ENCODE measurements at places on chromosomes 2 and 18.

GRCh38 chr2:102718387-102719316 lies 43.2 kb upstream of the TMEM182 start:
- DNase-seq: no peak

- no peak for DNase-seq
These were observed 16.1 kb downstream of the MROH2A start for GRCh38 chr2:233794128-233794658.

DNA sequence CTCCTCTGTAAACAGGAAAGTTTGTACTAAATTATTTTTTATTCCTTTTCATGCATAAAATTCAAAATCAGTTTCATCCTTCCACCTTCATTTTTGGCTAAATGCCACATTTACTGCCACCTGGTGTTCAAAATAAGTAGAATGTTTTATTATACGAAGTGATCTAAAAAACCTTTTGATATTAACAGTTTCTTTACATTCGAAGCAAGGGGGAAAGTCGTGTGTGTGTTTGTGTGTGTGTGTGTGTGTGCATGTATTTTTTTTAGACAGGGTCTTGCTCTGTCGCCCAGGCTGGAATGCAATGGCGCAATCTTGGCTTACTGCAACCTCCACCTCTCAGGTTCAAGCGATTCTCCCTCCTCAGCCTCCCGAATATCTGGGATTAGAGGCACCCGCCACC lies 9.0 kb upstream of the SCN9A start:
- DNase-seq: no peak

- no peak for DNase-seq
These were observed 18.7 kb downstream of the CABLES1 start for GRCh38 chr18:23154030-23154429.

GRCh38 chr2:240277073-240277806 lies 136.8 kb upstream of the OTOS start:
- no peak for DNase-seq

GRCh38 chr2:201830666-201831065 lies 24.3 kb downstream of the CDK15 start:
- no peak for DNase-seq

- DNase-seq: no peak
These were observed 228.1 kb downstream of the RBM43 start for GRCh38 chr2:151033271-151034248.

DNA sequence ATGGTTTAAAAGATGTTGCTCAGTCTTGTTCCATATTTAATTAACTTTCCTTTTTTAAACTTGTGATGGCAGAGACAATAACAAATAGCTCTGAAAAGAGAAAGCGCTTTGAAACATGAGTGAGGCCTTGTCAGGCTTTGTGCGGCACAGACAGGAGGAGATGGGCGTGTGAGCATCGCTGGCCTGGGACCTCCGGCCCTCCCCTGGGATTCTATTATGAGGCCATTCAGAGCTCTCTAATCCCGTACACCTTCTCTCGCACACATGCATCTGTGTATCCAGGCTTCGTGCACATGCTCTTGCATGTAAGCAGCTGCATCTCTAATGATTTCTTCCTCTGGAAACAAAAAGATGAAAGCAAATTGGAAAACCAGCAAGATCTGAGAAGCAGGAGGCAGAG lies 313.7 kb downstream of the ZNF521 start:
- DNase-seq: no peak

DNA sequence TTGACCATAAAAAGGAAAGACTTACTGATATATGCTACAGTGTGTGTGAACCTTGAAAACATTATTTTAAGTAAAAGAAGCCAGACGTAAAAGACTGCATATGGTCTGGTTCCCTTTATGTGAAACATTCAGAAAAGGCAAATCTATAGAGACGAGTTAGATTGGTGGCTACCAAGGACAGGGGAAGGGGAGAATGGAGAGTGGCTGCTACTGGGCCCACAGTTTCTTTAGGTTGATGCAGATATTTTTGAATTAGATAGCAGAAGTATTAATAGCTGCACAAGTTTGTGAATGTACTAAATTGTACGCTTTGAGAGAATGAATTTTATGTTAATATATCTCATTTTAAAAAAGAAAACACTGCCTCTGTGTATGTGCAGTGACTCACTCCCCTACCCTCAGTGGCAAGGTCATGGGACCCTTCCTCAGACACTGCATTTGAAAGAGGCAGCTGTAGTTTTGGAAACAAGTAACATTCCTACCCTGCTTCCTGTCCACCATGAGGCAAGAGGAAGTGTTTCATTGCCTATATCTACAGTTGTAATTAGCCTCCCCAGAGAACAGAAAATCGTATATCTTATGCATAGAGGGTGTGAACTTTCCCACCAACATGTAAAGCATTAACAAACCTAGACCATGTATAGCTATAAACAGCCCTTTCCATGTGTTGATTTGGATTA lies 29.8 kb upstream of the ARMC9 start:
- DNase-seq: no peak

DNA sequence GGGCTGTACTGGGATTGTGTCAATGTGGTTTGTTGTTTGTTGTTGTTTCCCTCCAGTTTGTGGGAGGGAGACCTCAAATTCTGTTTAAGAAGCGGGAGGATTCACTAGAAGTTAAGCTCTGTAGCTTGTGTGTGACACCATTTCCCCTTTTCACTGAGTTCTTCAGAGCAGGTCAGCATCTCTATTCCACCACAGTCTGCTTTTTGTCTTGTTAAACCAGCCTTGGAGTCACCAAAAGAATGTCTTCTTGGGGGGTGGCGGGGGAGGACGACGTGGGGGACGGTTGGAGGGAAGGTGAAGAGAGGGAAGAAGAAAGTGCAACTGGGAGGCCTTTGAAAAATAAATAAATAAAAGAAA lies 2.3 kb upstream of the BCL11A start:
- DNase-seq: no peak

DNA sequence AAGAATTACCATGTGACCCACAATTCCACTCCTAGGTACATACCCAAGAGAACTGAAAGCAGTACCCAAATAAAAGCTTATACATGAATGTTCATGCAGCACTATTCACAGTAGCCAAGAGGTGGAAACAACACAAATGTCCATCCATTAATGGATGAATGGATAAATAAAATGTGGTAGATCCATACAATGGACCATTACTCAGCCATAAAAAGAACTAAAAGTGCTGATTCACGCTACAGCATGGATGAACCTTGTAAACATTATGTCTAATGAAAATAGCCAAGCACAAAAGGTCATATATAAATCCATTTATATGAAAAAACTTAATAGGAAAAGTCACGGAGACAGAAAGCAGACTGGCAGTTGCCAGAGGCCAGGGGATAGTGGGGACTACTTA lies 23.6 kb upstream of the ZFP36L2 start:
- no peak for DNase-seq

- no peak for DNase-seq
These were observed 2.5 kb upstream of the ATG16L1 start for GRCh38 chr2:233248999-233249398.

All from posterior cingulate gyrus (tissue), 11 donors.